Esophagus muscularis mucosa (tissue), 4 donors: ENCODE measurements at places on chromosomes 6 and 20.
A peak's percentile ranks its signal among the peaks of the same experiment; 100 is the strongest.

- no peak for DNase-seq
Observed at GRCh38 chr6:166382500-166382932, 224 bp downstream of the MPC1 start.

GRCh38 chr20:36273414-36274180 is 32.5 kb upstream of the DLGAP4 start:
- DNase-seq, result no peak

DNA sequence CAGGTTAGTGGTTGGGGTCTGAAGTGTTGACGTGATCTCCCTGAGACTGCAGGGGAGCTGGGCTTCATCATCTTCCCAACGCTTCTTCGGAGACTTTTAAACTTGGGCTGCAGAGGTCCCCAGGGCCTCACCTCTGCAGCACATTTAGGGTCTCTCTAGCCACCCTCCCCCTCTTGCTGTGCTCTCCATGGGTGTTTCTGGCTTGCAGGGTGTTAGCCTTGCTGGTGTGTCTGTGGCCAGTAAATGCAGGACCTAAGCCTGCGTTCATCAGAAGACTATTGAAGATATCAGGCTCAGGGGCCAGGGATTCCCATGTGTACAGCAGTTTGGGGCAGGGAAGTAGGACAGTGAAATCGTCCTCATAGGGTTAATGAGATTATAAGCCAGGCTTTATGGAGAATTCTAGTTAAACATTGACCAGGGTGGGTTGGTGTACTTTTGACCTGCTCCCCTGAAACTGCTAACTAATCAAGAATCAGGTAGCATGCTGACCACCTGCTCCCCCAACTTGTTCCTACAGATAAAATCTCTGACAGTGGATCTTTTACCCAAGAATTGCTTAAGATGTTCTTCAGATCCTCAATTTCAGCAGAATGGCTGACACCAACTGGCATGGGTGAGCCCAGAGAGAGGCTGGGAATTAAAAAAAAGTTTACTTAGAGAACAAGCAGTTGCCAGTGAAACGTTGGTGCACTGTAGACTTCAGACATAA is 3.8 kb upstream of the DDO start:
- DNase-seq, result no peak

GRCh38 chr6:20918868-20919267 is 384.6 kb downstream of the CDKAL1 start:
- DNase-seq, result no peak

DNA sequence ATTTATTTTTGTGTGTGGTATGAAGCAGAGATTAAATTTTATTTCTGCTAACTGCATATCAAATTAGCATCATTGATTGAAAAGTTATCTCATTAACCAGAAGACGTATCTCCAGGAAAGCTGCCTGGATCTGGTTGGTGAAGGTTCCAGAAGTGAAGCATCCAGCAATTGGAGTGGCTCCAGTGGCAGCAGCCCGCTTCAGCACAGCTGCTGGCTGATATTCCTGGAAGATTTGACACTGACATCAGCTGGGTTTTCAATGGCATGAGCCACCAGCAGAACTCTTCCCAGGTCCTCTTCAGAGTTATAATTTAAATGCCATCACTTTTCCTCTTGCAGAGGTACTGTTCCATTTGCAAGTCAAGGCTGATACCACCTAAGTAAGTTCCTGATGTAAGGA is 363.5 kb downstream of the BCKDHB start:
- DNase-seq, result no peak

DNA sequence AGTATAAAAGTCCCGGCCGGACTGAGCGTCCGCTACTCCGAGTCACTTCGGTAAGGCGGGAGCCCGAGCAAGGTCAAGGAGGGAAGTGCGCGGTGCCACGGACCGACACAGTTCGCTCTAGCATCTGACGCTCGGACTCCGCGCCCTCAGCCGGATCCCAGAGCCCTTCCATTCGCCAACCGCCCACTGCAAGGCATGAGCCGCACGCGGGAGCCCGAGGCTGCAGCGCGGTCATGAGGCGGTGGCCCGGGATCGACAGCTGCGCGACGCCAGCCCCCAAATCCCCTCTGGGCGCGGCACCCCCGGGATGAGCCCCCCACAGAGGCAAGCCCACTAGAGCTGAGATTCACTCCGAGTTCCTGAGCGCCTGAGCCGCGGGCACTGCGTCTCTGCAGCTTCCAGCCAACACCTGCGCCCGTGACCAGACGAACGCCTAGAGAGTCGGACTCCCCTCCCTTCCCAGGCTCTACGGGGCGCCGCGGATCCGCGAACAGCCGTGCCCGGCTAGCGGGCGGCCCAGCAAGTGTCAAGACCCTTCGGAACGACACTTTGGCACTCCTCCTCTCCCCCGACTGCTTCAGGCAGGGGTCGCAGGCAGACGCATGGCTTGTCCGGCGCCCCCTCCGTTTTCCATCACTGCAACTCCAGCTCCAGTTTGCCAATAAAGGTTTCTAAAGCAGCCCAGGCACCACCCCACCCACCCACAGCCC is 725 bp upstream of the ISM1 start:
- no peak for DNase-seq

DNA sequence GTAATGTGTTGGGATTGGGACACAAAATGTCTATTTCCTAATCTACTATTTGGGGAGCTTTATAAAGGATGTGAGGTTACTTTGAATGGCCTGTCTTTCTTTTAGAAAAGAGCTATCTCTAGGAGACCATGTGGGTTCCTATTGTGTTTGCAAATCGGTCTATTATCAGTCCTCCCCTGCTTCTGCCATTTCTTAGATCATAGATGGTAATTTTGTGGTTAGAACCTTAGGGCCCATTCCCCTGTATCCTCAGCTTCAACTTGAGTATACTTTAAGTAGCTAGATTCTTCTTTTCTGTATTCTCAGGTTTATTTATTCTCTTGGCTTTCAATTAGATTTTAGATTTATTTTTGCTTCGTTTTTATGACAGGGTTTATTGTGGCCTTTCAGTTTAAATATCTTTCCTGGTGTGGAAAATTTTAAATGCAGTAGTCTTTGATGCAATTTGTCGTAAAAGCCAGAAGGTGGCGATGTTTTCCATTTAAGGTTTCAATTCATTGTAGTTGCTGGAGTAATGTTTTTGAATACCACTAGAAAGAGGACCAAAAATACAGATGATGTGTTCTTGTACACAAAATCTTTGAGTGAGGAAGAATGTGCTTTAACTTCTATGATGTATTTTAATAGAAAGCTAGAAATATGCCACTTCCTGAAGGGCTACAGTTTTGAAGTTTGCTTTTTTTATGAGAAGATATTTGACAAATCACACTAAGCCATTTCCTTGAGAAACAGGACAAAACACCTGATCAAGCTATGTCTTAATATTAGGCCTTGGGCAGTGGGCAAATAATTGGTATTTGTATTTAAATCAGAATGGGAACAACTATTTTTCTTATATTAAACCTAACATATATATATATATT is 20.3 kb downstream of the TBPL1 start:
- DNase-seq, result no peak

DNA sequence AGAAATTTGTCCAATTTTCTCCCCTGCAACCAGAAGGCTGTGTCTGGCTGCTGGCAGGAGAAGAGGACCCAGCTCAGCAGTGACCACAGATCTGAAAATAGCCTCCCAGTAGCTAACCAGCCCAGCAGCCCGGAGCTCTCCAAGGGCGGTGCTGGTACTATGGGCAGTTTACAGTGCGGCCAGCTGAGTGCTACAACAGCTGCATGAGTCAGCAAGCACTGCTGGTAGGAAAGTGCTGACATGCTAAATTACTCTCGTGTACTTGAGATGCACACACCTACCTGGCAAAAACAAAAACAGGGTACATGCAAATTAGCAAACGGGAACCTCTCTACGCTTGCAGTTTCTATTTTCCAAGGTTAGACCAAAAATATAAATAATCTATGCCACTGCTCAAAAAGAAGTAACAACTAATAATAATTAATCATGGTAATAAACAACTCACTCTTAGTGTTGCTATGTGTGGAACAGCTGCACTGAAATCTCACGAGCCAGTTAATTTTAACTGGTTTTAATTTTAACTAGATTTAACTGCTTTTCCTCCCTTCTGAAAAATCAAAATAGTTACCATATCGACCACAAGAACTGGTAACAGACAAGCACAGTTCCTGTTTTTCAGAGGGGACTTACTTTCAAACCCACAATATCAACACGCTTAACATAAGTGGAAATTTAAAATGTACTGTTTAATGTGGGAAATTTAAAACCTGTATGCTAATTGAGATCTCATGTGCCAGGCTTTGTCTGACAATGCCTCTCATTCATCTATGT is 10.8 kb downstream of the BACH2 start:
- DNase-seq, result no peak

- DNase-seq, result no peak
Observed at GRCh38 chr6:139019722-139020121, 8.8 kb upstream of the ABRACL start.

GRCh38 chr20:831956-832355 is 1.6 kb upstream of the FAM110A start:
- DNase-seq, result no peak

DNA sequence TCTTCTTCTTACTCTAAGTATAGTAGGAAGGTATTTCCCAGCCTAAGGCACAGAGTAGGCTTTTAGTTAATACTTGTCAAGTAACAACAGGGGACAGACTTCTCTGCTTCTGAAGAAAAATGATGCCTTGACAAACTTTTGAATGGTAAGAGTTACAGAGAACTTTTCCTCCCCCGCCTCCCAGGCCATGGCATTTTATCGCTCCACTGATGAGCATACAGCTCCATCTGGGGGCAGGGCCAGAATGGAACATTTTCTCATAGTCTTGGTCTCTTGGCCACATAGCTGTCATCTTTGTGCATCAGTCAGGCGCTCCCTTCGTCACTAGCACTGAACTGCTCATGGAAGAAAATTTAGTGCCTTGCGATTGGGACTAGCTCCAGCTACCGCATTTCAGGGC is 1066.8 kb upstream of the CITED2 start:
- no peak for DNase-seq

GRCh38 chr6:52176550-52176949 is 9.6 kb upstream of the IL17A start:
- DNase-seq, result no peak

- peak; percentile 57 for DNase-seq
Observed at GRCh38 chr6:105445481-105445880, 42.6 kb upstream of the PREP start.

DNA sequence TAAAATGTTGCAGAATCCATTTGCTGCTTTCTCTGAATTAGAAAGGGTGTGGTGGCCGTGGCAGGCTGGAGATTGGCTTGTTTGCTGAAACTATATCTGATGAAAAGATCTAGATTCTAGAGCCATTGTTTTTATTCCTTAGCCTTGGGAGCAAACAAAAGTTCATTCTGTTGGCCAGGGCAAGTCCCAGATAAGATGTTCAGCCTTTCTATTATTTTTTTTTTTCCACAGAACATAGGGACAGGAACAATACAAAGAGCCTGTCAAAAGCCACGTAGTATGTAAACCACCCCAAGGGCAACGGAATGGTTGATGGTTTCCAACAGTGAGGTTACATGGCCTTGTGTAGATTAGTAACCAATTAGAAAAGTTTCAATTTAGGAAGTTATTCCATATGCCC is 119.9 kb upstream of the SLC22A16 start:
- DNase-seq, result no peak

DNA sequence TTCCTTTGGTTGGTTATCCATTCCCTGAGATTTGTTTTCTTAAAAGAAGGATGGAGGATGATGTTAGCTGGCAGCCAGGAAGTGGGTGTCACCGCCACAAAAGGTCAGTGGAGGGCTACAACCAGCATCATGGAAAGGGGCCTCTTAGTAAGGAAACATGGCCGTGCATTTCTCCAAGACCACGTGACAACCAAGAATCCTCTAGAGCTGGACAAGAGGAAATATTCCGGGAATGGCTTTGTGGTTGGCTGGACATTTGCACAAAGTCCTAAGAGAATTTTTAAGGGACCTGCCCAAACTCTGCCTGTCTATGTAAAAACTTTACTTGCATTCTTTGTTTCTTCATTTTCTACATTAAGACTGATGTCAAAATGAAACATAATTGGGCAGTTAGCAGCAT is 399.9 kb upstream of the MARCKS start:
- DNase-seq, result no peak

DNA sequence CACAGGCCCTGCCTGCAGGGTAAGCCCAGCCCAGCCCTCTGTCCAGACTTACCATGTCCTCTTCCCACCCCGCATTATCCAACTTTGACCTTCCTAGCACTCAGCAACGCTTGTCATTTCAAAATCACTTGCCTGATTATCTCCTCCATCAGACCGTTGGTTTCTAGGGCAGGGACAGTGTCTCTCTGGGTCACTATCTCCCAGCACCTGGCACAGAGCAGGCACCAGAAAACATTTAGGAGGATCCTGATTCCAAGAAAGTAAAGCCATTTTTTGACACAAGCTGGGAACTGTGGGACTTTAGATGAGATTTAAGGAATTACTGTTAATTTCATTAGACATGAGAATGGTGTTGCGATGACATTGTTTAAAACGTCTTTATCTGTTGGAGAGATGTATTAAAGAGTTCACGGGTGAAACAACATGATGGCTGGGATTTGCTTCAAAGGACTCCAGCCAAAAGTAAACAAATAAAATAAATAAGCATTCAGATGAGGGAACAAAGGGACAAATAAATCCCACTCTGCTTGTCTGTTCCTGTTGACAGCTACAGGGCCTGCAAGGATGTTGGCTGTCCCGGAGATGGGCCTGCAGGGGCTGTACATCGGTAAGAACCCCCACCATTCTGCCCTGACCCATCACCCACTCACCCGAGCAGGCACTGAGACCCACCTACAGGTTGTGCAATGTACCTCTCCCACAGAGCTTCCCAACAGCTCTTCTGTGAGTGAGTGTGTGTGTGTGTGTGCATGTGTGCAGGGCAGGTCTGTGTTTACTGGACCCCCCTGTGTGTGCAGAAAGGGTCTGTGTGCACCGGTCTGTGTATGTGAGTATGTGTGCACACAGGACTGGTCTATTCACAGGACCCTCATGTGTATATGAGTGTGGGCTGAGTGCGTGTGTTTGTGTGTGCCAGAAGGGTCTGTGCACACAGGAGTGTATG is 5.9 kb downstream of the HSPA12B start:
- DNase-seq, result no peak

DNA sequence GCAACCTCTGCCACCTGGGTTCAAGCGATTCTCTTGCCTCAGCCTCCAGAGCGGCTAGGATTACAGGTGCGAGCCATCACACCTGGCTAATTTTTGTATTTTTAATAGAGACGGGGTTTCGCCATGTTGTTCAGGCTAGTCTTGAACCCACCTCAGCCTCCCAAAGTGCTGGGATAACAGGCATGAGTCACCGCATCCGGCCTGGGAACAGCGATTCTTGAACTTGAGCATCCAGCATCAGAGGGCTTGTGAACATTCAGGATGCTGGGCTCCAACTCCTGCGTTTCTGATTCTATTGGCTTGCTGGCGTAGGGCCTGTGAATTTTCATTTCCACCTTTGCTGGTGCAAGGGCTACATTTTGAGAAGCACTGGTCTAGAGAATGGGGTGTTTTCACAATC is 24.5 kb upstream of the PIM1 start:
- no peak for DNase-seq

DNA sequence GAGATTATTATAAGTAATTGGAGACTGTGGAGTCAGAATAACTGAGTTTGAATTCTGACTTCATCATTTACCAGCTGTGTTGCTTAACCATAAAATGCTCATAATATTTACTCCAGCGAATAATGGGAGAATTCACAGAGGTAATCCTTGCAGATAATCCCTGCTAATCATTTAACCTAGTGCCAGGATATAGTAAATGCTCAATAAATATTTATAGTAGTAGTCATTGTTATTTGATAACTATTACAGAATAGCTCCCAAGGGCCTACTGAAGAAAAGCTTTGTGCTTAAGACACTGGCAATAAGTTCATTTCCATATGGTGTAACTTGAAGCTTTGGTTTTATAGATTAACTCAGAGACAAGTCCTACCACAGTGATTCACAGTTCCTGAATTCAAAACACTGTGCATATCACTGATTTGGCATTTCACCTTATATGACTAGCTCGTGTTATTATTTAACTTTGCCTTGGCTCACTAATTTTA is 208.8 kb upstream of the PLCB4 start:
- no peak for DNase-seq
